ENCODE measurements at places on chromosomes 4 and X.

DNA sequence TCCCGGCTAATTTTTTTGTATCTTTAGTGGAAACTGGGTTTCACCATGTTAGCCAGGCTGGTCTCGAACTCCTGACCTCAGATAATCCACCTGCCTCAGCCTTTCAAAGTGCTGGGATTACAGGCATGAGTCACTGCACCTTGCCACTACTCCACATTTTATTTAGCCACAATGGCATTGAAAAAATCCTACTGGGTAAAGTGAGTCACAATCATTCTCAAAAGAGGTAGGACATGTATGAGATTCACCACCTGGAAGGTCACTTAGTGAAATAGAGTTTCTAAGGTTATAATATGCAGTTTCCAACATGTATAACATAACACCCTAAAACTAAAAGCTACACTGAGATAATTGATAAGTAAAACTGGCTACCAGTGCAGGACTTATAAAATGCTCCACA, 159.2 kb downstream of the BTC start:
- no peak for DNase-seq

DNA sequence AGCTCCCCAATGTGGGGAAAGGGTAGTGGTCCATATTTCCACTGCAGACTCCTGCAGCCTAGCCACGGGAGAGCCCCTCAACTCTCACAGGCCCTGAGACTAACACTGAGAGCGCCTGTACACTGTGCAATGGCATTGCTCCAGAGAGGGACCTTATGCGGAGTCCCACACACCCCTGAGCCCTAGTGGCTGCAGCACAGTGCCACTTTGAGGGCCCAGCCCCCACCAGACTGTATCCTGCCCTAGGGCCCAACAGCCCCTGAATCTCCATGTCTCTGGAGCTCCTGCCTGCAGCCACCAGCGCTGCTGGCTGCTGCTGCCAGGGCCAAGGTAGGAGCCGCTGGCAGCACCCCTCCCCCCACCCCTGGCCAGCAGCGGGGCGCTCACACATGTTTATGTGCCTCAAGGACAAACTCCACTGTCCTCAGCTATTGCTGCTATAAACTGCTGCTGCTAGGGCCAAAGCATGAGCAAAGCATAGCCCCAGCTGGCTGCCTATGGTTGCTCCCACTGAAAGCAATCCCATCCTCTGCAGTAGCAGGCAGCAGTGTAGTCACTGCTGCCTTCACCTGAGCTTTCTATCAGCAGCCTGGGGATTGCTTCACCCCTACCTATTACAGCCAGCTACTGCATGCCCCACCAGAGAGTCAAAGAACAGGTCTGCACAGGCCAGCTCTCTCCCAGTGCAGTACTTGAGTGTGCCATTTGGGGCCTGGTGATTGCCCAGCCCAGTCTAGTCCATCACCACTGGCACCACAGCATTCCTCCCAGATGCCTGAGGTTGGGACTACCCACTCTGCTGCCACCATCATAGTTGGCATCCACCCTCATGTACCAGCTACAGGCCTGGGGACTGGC, 24.3 kb downstream of the TMEM154 start:
- no peak for DNase-seq

GRCh38 chr4:18626996-18627395, 605.4 kb upstream of the LCORL start:
- no peak for DNase-seq

DNA sequence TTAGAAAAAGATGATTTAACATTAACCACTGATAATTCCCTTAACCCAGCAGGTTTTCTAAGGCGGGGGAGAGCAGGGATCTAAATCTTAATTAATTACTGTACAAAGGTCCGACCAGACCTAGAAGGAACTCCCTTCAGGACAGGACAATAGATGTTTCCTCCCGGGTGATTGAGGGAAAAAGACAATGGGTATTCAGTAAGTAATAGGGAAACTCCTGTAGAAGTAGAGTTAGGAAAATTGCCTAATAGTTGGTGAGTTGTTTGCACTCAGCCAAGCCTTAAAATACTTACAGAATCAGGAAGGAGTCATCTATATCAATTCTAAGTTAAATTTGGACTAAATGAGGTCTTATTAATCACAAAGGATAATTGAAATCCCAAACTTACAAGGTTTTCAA, 5.8 kb upstream of the SRD5A3 start:
- DNase-seq, result no peak

DNA sequence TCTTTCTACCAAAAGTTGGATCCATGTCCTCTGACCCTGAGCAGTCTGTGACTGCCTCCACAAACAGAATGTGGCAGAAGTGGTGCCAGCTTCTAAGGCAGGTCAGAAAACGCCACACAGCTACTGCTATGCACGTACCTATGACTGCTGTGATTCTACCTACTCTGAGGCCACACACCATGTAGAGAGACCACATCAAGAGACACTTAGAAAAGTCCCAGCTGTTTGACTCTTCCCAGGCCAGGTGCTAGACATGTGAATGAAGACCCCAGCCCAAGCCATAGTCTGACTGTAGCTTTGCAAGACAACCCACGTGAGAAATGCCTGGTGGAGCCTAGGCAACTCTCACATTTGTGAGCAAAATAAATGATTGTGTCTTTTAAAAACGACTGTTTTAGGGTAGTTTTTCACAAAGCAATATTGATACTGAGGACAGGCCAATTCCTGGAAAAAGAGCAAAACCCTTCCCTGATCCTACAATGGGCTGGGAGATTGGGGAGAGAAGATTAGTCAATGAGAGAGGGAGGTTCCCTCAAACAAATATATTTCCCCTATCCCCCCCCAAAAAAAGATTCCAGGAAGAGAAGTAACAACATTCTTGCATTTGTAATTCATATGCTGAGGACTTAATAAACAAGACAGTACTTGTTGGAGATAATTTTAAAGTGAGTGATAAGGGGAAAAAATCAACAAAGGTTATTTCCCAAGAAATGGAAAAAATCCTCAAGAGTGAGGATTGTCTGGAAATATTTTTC, 33.3 kb downstream of the FRYL start:
- no peak for DNase-seq

GRCh38 chr4:150250998-150251651, 172.9 kb downstream of the DCLK2 start:
- no peak for DNase-seq

DNA sequence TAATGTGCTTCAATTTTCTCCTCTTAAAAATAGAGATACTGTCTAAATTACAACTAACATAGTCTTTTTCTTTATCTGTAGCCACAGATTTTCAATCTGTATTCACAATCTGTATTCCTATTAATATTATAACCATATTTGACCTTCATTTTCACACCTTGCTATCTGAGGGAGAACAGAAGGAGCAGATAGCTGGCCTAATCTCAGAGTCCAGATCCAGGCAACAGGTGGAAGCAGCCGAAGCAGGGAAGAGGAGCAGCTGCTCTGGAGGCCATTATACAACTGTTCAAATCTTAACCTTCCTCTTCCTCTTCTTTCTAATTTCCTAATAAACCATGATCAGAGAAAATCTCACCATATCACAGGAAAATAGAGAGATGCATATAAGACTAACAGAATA, 14.2 kb downstream of the SEPSECS start:
- no peak for DNase-seq

- DNase-seq, result no peak
These were observed 24.1 kb downstream of the OPHN1 start for GRCh38 chrX:68409194-68409593.

GRCh38 chrX:97330151-97330550, 446.4 kb downstream of the RPA4 start:
- peak; percentile 9 for DNase-seq

DNA sequence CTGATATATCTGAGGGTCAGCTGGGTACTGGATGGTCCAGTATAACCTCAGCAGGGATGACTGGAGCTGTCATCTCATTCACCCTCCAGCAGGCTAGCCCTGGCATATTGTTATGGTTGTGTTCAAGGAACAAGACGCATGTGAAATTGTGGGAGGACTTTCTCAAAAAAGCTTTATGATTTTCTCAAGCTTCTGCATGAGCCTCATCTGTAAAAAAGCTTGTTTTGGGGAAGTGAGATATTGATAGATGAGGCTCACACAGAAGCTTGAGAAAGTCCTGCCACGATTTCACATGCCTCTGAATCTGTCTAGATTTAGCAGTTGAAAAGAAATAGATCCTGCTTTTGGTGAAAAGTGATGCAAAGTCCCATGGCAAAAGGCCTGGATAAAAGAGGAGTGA, 93.4 kb downstream of the SPCS3 start:
- DNase-seq, result no peak

- no peak for DNase-seq
These were observed 97.5 kb upstream of the STOX2 start for GRCh38 chr4:183807420-183808096.

GRCh38 chrX:113828470-113828869, 755.4 kb upstream of the HTR2C start:
- no peak for DNase-seq

GRCh38 chr4:179941911-179942310, 2301.3 kb upstream of the TENM3 start:
- DNase-seq, result no peak

DNA sequence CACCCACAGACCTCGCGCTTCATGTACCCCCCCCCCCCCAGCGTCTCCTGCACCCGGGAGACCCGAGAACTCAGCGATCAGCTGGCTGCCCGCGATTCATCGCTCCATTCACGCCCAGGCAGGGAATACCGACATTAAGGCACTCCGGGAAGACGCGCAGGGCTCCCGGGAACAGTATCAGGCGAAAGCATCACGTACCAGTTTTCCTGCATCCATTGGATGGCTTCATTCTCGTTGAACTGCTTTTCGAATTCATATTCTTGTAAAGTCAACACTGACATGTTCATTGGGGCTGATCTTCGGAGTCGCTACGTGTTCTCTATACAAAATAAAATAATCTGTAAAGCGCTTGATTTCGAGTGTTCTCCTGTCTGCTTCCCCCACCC, 373 bp downstream of the ELOVL6 start:
- no peak for DNase-seq

- DNase-seq, result no peak
These were observed 57.7 kb downstream of the TBL1X start for GRCh38 chrX:9522378-9523155.

DNA sequence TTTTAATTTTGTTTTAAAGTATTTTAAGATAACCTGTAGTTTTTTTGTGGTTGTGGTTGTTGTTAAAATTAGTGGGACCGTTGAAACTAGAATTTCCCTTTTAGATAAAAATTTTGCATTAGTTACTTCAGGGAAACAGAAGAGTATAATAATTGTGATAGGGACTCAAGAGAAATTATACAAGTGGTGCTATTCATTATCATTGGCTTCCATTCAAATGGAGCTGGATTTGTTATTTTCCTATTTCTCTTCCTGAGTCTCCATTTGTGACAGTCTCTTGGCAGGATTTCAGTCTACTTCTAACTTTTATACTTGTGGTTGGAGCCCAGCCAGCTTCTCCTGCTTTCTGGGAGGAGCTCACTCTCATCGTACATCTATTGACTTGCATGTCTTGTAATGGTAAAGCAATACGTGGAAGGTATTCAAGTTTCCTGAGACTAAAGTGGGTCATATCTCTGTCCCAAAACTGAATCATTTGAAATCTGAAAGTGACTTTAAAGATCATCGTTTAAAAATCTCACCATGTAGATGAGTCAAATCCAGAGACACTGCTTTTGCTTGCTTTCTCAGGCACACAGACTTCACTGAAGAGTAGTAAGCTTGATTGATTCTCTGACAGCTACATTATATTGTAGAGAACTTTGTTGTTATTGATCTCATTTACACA, 155.8 kb downstream of the RPA4 start:
- peak; percentile 15 for DNase-seq

DNA sequence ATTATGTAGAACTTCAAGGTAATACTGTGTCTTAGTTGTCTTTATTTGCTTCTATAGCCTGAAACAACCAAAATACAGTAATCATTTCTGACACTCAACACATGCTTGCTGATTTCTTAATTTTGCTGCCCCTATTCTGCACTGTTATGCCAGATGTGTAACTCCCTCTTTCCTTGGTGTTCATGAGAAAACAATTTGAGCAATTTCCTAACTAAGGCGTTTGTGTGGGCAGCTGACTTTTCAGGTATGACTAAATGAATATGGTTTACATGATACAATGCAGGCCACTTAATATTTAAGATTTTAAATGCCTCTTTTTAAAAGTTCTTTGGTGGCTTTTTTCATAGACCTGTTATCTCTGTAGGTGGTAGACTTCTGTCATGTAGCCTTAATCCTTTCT, 46.1 kb upstream of the CENPE start:
- no peak for DNase-seq

DNA sequence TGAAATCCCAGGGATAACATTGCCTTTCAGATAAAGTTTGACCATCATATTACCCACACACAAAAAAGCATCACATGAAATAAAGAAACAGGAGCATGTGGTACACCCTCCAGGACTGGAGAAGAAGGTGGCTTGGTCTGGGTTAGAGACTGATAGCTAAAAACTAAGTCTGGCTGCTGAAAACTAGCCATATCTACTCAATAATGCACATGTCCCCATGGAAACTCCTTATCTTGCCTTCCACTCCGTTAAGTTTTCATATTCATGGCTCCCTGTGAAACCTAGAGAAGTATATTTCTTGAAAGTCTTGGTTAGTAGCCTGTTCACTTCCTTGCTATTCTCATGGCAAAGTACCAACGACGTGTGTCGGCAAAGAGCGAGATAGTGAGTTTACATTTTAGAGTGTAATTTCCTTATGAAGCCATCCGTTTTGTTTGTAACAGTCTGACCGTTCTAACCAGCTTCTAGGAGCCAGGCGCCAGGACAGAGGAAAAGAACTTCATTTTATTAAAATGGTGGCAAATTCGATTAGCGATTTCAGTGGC, 6.7 kb upstream of the DCTD start:
- DNase-seq, result no peak

GRCh38 chr4:53598483-53598882, 7.2 kb upstream of the LNX1 start:
- no peak for DNase-seq

- no peak for DNase-seq
These were observed 39.4 kb upstream of the GPC3 start for GRCh38 chrX:134024686-134025377.

- DNase-seq, result no peak
These were observed 909 bp downstream of the RTL5 start for GRCh38 chrX:72130762-72131250.

- DNase-seq, result no peak
These were observed 51.7 kb upstream of the MCF2 start for GRCh38 chrX:139759637-139760036.

GRCh38 chr4:184895012-184895695, 69.4 kb upstream of the ACSL1 start:
- DNase-seq, result no peak

- no peak for DNase-seq
These were observed 14.5 kb downstream of the TSPAN7 start for GRCh38 chrX:38575888-38576287.

DNA sequence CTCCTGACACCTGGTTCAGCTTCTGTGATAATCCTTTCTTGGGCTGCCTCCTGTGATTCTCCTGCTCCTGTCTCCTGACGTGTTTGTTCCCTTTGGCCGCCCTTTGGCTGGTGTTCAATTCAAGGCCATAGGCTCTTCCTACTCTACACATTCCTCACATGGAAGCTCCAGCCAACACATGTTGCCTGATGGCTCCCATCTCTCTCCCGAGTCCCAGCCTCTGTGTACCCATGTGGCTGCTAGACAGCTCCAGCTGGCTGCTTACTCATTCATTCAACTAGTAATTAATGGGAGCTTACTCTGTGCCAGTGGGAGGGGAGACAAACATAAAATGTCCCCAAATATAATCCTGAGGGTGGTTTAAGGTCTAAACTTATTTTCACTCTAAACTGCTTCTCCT, 9.2 kb upstream of the MED28 start:
- DNase-seq, result no peak

Data from activated CD4-positive, alpha-beta memory T cell treated with anti-CD3 and anti-CD28 coated beads for 36 hours (primary cell).